ENCODE measurements at places on chromosomes 1 and 21. TPM values are rescaled to one million over a fixed set of nuclear protein-coding genes. Genes with fewer than 3 reads are reported as not detected.

RGS18 gene
- 2.5 TPM for polyA plus RNA-seq

CYP4A22 gene
- polyA plus RNA-seq = 0.08 TPM

ANKRD13C gene
- polyA plus RNA-seq = 16.5 TPM

S100A7A gene
- polyA plus RNA-seq = not detected

DDR2 gene
- 25.6 TPM for polyA plus RNA-seq

KRTAP20-2 gene
- polyA plus RNA-seq = not detected

PKLR gene
- not detected for polyA plus RNA-seq

FAM43B gene
- 0.04 TPM for polyA plus RNA-seq

DNA sequence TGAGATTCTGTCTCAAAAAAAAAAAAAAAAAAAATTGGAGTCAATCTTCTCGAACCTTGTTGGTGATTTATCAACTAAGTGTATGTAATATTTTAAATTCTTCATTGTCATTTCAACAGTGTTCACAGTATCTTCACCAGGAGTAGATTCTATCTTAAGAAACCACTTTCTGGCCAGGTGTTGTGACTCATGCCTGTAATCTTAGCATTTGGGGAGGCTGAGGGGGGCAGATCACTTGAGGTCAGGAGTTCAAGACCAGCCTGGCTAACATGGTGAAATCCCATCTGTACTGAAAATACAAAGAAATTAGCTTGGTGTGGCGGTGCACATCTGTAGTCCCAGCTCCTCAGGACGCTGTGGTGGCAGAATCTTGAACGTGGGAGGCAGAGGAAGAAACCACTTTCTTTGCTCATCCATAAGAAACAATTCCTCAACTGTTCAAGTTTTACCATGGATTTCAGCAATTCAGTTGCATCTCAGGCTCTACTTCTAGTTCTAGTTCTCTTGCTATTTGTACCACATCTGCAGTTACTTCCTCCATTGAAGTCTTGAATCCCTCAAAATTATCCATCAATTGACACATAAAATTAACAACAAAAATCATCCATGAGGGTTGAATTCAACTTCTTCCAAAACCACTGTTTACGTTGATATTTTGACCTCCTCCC, 30.4 kb upstream of the EYA3 start:
- no peaks in the 10 kb centered on the region for H3K4me1 ChIP-seq
- no peaks in the 10 kb centered on the region for H3K36me3 ChIP-seq
- H3K27ac ChIP-seq = no peak overlapping the region
- H3K4me3 ChIP-seq = no peak overlapping the region
- no peak for DNase-seq

DNA sequence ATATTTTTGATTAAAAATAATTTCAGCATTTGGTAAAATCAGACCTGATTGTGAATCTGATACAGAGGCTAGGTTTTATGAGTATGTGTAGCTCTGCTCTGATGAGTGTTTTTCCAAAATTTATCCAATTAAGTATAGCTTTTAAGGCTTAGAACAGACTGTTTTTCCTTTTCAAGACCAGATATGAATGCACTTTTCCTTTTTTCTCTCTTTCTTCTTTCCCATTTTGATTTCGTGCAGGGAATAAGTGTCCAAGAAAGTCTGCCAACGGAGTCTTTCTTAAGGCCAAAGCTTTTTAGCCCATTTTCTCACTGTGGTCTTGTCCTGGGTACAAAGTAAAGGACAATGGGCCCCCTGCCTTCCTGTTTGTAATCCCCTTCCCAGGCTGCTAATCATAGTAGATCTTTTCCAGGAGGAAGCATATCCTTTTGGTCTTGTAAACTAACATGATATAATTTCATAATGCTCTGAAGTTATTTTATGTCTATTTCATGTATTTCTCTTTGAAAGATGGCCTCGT, 2.9 kb downstream of the KIF1B start:
- no peak overlapping the region for H3K27ac ChIP-seq
- H3K4me1 ChIP-seq = peaks cover 19% of the 10 kb centered on the region
- H3K36me3 ChIP-seq = no peaks in the 10 kb centered on the region
- DNase-seq = no peak

- no peak overlapping the region for H3K27ac ChIP-seq
- no peaks in the 10 kb centered on the region for H3K4me1 ChIP-seq
- H3K36me3 ChIP-seq = no peaks in the 10 kb centered on the region
- DNase-seq = no peak
- H3K4me3 ChIP-seq = no peak overlapping the region
Observed at GRCh38 chr1:109438798-109439297, 12.6 kb upstream of the PSMA5 start.

DNA sequence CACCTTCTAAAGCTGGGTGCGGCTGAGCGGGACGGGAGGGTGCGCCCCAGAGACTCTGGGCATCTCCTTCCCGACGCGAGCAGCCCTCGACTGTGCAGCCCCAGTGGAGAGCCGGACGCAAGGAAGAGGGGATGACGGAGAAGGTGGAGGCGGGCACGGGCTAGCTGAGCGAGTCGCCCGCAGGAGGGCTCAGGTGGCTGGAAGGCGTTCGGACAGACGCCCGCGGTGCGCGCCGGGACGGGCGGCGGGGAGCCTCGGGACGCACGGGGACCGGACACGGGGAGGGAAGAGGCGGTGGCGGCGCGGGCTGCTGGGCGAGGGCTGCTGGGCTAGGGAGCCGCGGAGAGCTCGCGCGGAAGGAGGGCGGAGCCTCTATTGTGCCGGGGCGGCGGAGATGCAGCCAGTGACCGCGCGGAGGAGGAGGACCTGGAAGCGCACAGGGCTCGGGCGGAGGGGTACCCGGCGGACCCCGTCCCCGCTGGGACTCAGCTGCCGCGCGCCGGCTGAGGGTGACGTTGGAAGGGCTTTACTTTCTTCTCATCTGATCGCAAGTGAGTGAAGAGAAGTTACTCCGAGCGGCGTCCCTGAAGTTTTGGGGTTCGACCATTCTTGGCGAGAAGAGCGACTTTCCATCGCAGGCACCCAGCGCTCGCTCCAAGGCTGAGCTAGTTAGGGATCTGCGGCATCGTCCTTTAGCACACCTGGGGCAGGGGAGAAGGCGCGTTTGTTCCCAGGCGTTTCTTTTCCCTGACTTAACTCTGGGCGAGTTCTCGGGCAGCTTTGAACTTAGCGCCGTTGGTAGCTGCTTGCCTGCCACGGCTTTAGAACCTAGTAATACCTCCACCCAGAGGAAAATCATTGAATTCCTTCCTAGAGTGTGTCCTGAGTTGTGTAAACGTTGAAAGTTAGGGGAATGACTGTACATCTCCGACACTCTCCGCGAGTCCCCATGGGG, at the start of gene OLFML2B:
TSS of gene OLFML2B (minus strand) at position 323 of the 955 bp plus-strand sequence. CDS start 439 bp downstream, outside the sequence.
- H3K4me1 ChIP-seq = peaks cover 1% of the 10 kb centered on the region
- no peak within 1 kb of the TSS for H3K27ac ChIP-seq
- DNase-seq = peak; percentile 41
- H3K36me3 ChIP-seq = no peaks in the 10 kb centered on the region
- no peaks in the 10 kb centered on the region for H3K27me3 ChIP-seq
- peak within 1 kb of the TSS; percentile 34 for H3K4me3 ChIP-seq

- no peak for DNase-seq
- H3K4me1 ChIP-seq = no peaks in the 10 kb centered on the region
- no peaks in the 10 kb centered on the region for H3K36me3 ChIP-seq
- no peak overlapping the region for H3K27ac ChIP-seq
- H3K4me3 ChIP-seq = no peak overlapping the region
- no peaks in the 10 kb centered on the region for H3K27me3 ChIP-seq
Observed at GRCh38 chr1:54653036-54653435, 11.4 kb downstream of the MROH7 start.

DNA sequence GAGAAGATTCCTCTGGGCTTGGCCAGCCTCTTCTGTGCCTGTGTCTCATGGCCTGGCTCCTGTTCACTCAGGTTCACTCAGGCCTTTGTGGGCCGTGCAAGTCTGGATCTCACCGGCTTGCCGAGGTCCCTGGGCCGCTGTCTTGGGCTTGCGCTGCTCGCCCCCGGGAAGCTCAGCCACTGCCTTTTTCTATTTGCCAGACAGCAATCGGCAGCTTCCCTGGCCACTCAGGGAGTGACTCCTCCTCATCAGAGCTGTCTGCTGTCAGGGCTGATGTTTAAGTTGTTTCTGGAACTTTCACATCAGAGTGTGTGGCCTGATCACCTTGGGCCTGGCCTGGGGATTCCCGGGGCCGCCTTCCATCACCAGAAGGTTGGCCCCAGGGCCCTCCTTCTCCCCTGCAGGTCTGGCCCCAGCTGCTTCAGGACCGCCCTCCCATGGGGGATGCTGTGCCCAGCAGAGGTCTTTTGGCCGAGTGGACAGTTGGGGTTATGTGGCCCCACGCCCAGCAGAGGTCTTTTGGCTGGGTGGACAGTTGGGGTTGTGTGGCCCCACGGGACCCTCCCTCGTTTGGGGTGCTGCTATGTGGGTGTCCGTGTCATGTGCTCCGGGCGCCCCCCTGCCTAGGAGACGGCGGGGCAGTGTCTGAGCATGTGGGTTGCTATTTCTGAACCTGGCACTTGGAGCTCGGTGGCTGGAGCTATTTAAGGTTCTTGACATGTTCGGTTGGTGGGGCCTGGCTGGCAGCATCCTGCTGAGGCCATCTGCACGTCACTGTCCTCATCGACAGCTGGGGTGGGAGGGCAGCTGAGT, 12.5 kb downstream of the SLX9 start:
- DNase-seq = no peak
- no peak overlapping the region for H3K27ac ChIP-seq
- H3K36me3 ChIP-seq = no peaks in the 10 kb centered on the region
- no peaks in the 10 kb centered on the region for H3K27me3 ChIP-seq

- no peak for DNase-seq
- no peak overlapping the region for H3K4me3 ChIP-seq
- H3K27me3 ChIP-seq = no peaks in the 10 kb centered on the region
- H3K27ac ChIP-seq = no peak overlapping the region
Observed at GRCh38 chr1:231972111-231972445, 345.5 kb downstream of the DISC1 start.

DNA sequence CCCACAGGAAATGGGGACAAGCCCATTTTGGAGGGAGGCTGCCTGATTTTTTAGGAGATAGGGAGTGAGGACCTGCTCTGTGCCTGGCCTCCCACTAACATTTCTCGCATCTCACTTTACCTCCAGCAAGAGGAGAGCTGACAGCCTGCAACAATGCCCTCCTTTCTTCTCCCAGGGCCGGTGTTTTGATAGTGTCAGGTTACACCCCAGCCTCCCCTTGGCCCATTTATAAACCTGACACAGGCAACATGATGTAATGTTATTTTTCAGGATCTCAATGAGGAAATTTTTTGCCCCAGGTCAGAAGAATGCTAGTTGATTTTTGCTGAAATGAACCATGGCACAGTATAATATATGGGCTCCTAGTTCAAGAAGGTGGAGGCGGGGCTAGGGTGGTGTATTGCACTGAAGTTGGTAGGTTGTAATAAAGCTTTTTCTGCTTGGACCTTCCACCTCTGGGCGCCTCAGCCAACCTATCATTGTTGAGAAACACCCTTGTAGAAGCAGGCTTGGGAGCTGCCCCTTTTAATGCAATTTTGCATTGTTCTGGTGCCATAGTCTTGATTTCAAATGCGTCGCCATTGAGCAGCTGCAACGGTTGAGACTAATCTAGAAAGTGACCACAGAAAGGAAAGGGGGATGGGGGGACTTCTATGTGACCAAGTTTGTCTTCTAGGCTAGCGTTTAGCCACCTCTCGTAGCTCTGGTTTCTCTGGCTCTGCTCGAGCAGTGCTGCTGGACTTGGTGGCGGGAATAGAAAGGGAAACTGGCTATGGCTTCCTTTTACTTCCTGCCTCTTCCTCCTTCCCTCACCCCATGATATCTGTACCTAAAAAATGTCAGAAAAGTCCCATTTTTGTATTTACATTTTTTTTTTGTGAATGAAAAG, 53.0 kb downstream of the PBX1 start:
- H3K36me3 ChIP-seq = no peaks in the 10 kb centered on the region
- H3K4me3 ChIP-seq = no peak overlapping the region
- no peak overlapping the region for H3K27ac ChIP-seq
- H3K4me1 ChIP-seq = peaks cover 23% of the 10 kb centered on the region
- no peaks in the 10 kb centered on the region for H3K27me3 ChIP-seq
- DNase-seq = no peak

DNA sequence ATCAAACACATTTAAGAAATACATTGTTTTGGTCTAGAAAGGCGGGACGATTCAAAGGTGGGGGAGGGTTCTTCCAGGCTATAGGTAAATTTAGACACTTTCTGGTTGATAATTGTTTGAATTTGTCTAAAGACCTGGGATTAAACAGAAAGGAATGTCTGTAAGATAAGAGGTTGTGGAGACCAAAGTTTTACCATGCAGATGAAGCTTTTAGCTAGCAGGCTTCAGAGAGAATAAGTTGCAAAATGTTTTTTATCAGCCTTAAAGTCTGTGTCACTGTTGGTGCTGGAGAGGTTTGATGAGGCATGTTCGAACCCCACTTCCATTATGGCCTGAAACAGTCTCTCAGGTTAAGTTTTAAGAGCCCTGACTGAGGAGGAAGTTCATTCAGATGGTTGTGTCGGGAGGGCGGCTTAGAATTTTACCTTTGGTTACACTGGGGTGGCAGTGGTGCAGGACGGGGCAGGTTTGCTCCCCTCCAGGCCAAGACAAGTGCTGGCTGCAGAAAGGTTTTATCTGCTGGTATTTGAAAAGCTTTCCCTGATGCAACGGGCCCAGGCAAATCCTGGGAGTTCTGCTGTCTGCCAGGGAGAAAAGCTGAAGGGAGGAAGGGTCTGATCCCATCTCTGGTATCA, 16.0 kb upstream of the SLC2A5 start:
- no peaks in the 10 kb centered on the region for H3K36me3 ChIP-seq
- no peaks in the 10 kb centered on the region for H3K4me1 ChIP-seq
- no peak for DNase-seq
- no peak overlapping the region for H3K4me3 ChIP-seq
- no peaks in the 10 kb centered on the region for H3K27me3 ChIP-seq

GRCh38 chr1:160101717-160102522, 3.5 kb upstream of the IGSF8 start:
- no peak overlapping the region for H3K4me3 ChIP-seq
- peaks cover 19% of the 10 kb centered on the region for H3K4me1 ChIP-seq
- no peak overlapping the region for H3K27ac ChIP-seq
- H3K36me3 ChIP-seq = no peaks in the 10 kb centered on the region
- H3K27me3 ChIP-seq = no peaks in the 10 kb centered on the region
- DNase-seq = no peak

- no peaks in the 10 kb centered on the region for H3K27me3 ChIP-seq
- H3K27ac ChIP-seq = no peak overlapping the region
- H3K4me1 ChIP-seq = peaks cover 5% of the 10 kb centered on the region
- no peak overlapping the region for H3K4me3 ChIP-seq
- DNase-seq = no peak
Observed at GRCh38 chr1:203570805-203571204, 55.8 kb upstream of the ATP2B4 start.

- DNase-seq = no peak
- no peaks in the 10 kb centered on the region for H3K27me3 ChIP-seq
- H3K4me3 ChIP-seq = no peak overlapping the region
- H3K36me3 ChIP-seq = no peaks in the 10 kb centered on the region
Observed at GRCh38 chr1:168529518-168529917, 14.3 kb downstream of the XCL2 start.

All from ovary (tissue), 10 donors.